ENCODE measurements at places on chromosomes 16 and 17.

DNA sequence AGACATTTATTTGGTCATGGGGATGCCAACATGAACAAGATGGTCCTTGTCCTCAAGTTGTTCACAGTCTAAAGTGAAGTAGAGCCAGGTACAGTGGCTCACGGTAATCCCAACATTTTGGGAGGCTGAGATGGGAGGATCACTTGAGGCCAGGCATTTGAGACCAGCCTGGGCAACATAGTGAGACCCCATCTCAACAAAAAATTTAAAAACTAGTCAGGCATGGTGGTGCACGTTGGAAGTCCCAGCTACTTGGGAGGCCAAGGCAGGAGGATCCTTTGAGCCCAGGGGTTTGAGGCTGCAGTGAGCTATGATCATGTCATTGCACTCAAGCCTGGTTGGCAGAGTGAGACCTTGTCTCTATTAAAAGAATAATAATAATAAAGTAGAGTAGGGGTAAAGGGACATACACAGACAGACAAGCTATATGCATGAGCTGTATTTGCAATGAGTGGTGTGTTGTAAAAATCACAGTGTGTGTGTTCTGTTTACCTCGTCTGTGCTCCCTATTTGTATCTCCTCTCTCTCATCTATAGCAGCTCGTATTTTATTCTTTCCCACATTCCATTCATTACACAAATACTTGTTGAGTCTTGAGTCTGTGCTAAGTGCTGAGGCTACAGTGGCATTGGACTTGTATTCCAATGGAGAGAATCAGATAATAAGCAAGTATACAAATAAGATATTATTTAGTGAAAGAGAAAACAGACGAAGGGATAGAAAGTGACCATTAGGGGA lies 73.9 kb upstream of the DHX40 start:
- no peak for DNase-seq

DNA sequence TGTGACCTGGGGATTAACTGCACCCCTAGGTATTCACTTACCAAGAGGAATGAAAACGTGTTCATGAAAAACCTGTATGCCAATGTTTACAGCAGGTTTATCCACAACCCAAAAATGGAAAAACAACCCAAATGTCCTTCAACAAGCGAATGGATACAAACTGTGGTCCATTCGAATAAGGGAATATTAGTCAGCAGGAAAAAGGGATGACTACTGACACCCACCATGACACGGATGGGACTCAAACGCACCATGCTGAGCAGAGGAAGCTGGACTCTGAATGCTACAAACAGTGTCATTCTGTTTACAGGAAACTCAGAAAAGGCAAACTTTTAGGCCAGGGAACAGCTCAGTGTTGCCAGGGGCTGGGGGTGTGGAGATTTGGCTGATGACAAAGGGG lies 4.9 kb downstream of the SLC38A10 start:
- DNase-seq, result no peak

DNA sequence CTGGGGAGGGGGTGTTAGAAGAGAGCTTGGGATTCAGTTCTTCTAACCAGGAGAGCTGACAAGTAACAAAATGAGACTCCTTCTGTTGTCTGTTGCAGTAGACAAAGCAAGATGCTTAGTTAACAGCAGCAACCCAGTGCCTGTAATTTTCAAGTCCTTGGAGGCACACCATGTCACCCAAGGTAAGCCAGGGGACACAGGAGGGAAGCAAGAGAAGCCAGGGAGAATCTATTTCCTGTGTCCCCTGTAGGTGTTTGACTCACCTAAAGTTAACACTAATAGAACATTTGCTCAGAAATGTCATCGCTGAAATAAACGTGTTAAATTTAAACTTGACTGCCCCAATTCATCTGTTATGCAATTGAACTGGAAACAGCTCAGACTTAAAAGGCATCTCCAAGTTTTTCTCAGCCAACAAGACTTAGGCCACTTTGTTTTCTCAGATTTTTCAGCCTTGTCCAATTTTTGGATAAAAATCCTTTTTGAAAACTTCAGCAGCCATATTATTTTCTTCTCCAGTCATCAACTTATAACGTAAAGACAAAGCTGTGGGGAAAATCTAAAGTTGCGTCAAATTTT lies 257.6 kb downstream of the CDH13 start:
- DNase-seq, result no peak

- DNase-seq, result no peak
Observed at GRCh38 chr16:69048328-69049120, 56.9 kb upstream of the HAS3 start.

DNA sequence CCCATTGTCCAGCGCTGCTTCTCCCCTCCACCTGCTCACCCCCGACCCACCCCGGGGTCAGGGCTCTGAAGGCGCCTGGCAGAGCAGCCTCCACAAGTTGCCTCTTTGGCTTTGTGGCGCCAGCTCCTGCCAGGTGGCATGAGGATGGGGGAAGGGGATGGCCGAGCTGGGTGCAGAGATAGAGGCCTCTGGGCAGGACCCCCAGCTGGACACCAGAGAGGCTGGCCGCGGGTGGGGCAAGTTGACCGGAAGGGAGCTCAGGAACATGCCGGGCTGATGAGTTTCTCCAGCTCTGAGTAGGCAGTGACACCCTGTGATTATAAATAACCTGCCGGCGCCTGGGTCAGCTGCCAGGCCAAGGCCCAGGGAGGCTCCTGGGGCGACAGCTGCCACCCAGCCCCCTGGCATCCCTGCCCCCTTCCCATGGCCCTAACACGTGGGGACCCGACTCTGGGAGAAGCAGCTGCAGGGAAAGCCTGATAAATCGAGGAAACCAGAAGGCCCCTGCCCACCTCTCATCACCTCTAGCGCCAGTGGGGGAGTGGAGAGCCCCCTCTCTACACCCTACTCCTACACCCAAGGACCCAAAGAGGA lies 729 bp downstream of the P2RX5 start:
- no peak for DNase-seq

GRCh38 chr16:55323637-55324271 lies at the start of gene IRX6:
TSS of gene IRX6 (plus strand) at chr16:55324203. CDS start at chr16:55325092, 889 bp downstream.
- no peak for DNase-seq

GRCh38 chr16:79932572-79932971 lies 332.0 kb upstream of the MAF start:
- DNase-seq, result no peak

DNA sequence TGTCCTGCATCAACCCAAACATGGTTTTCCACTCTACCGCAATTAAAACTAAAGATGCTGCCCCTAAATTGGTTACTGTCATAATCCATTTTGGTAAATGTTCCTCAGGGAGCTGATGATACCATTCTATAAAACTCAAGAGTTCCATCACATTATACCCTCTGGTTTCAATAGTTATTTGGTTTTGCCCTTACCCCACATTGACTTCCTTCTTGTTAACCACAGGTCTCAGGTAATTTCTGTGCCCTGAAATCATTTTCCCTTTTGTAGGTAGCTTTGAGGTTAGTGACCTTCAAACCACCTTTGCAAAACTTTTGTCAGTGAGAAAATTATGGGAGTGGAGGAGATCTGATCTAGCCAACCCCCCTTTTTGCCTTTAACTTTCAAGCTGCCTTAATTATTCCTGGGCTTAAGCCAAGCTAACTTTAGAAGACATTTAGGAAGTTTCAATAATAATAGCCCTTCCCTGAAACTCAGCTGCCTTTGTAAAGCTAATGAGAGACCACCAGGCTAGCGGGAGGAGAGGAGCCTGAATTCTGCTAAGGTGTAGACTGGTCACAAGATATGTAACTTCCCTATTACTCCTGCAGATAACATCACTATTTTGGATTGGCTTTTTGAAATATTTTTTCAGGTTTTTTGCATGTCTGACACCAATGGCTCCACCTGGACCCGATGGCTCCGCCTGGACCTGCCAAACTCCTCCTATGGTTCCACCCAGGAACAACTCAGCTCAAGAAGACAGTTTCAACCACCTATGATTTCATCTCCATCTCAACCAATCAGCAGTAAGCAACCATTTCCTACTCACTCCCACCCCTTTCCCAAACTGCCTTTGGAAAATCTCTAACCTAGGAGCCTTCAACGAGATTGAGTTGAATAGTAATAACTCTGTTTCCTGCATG lies 224.9 kb downstream of the HS3ST3B1 start:
- DNase-seq, result no peak

DNA sequence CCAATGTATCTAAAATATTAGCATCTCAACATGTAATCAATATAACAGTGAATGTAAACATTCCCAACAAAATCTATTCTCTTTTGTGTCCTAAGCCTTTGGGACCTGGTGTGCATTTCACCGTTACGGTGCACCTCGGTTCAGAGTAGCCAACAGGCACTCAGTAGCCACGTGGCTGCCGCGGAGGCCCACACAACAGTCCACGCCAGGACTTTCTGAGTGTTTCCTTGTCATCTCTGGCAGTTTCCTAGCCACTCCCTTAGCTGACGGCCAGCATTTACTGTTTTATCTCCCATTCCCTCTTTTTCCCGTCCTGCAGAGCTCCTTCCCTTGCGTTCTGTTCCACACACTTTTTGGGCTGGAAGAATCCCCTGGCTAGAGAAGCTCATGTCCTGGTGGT lies 36.3 kb downstream of the VAC14 start:
- no peak for DNase-seq

DNA sequence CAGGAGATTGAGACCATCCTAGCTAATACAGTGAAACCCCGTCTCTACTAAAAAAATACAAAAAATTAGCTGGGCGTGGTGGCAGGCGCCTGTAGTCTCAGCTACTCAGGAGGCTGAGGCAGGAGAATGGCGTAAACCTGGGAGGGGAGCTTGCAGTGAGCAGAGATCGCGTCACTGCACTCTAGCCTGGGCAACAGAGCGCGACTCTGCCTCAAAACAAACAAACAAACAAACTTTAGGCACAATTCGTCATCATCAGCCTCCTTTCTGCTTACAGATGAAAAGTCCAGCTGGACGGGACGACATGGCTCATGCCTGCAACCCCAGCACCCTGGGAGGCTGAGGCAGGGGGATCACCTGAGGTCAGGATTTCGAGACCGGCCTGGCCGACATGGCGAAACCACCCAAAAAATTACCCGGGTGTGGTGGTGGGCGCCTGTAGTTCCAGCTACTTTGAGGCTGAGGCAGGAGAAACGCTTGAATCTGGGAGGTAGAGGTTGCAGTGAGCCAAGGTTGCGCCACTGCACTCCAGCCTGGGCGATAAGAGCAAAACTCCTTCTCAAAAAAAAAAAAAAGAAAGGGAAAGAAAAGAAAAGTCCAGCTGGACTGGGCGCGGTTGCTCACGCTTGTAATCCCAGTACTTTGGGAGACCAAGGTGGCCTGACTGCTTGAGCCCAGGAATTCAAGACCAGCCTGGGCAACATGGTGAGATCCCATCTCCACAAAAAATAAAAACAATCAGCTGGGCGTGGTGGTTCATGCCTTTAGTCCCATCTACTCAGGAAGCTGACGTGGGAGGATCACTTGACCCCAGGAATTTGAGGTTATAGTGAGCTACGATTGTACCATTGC lies 1.5 kb upstream of the SPIRE2 start:
- DNase-seq, result no peak

- no peak for DNase-seq
Observed at GRCh38 chr17:8847891-8848290, 19.6 kb downstream of the PIK3R6 start.

DNA sequence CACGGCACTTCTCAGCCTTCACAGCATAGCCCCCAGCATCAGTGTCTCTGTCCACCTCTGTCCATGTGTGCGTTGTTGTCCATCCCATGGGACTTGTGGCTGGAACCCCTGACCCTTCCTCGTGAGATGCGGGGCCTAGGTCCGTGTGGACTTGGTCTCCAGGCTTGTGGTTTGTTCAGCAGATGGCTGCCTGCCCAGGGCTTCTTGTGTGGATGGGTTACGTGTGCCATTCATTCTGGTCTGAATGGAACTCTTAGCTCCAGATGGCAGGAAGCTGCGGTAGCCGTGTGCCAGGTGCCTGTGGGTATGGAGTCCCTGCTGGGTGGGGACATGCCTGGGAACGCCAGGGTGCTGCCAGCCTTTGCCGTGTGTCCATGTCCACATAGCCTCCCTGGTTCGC lies 31.7 kb upstream of the NUDT16L1 start:
- DNase-seq, result no peak

- DNase-seq, result no peak
Observed at GRCh38 chr17:44197980-44198720, 1.5 kb downstream of the ATXN7L3 start.

GRCh38 chr17:73288534-73289302 lies 23.1 kb downstream of the CDC42EP4 start:
- DNase-seq, result no peak

- DNase-seq, result no peak
Observed at GRCh38 chr16:83301971-83302370, 505.8 kb upstream of the HSBP1 start.

All from T-helper 1 cell (primary cell).